ENCODE measurements at places on chromosomes 7 and 10.
A peak's percentile ranks its signal among the peaks of the same experiment; 100 is the strongest.

DNA sequence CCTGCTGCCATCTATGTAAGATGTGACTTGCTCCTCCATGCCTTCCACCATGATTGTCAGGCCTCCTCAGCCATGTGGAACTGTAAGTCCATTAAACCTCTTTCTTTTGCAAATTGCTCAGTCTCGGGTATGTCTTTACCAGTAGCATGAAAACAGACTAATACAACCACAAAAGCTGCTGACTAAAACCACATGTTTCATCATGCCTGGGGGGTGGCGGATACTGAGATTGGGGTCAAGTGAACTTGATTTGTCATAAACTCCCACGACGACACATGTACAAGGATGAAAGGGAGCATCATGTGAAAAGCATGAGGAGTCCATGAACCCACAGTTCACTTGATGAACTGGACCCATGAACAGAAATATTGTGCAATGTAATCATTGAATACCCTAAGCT lies 134.9 kb upstream of the ANK3 start:
- DNase-seq, result no peak

- no peak for DNase-seq
Observed at GRCh38 chr7:111960984-111961383, 245.2 kb downstream of the DOCK4 start.

DNA sequence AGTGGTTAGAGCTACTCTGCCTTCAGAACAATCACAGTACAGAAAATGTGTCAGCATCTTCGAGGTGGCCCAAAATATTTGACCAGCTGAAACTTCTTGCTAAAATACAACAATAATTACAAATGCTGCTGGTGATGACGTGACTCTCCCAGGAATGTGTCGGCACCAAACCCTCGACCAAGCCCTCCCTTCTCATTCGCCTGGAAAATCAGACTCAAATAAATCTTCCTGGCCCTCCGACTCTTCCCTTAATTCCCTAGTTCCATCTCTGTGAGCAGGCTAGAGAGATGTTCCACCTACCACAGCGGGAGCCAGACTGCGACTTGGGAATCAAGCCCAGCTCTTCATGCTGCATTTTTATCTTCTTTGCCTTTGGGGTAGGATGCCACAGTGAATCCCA lies 4.1 kb downstream of the PRSS2 start:
- no peak for DNase-seq

- peak; percentile 56 for DNase-seq
Observed at GRCh38 chr7:30212701-30213111, 71.7 kb upstream of the ZNRF2 start.

- DNase-seq, result no peak
Observed at GRCh38 chr10:88221010-88221973, 357.9 kb downstream of the PTEN start.

DNA sequence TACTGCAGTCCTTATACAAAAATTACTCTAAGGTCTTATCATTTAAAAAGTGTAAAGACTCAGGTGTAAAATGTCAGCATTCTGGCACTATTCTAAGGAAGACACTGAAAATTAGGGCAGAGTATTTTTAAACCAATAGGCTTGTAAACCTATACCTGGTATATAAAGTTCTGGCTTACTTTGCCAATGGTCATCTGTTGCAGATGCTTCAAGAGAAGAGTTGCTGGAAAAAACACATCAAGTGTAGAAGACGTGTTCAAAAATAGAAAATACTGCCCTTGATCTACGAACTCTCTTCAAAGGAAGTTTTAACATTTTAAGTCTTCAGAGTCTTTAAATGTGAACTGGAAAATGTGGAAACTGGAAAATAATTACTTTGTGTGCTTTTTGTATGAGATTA lies 23.9 kb downstream of the NT5C3A start:
- no peak for DNase-seq

DNA sequence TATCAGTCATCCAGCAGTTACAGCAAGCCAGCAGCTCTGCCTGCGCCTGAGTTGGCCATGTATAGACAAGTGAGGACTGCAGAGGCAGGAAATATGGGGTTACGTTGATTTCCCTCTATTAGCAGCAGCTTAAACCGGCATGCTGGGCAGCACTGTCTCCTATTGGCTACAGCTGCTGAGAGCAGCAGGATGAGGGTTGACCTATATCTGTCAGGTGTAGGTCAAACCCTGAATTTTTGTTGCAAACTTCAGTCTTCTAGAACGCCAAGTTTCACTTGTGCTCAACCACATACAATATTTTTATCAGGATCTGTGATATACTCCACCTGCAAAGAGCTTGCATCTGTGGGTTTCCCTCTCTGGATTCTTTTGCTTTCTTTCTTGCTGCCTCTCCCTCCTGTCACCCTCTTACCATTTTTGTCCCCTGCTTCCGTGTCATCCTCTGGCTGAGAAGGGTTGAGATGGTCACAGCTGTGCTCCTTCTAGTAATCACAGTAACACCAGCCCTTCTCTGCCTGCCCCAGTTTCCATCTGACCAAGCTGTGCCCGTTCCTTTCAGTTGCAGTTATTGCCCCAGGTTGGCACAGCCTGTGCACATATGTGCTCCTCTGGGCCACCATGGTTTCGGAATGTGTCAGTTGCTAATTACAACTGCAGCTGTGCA lies 23.8 kb upstream of the GLCCI1 start:
- peak; percentile 87 for DNase-seq

DNA sequence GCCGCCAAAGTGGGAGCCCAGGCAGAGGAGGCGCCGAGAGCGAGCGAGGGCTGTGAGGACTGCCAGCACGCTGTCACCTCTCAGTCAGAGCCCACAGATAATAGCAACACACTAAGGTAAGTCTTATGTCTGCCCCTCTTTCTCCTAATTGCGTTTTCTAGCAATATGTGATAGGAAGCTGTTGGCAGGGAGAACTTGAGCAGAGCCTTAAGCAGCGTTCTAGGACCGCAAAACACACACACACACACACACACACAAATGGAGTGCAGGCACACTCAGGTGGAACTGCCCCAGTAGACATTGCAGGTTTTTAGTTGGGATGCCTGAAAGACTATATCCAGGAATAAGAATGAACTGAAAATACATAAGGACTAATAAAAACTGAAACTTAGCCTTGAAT lies 1188.5 kb downstream of the NXPH1 start:
- no peak for DNase-seq

All from NCI-H1694 treated with DMSO at 0.1 percent for 48 hours (cell line).